ENCODE measurements at places on chromosomes 11 and 22.

DNA sequence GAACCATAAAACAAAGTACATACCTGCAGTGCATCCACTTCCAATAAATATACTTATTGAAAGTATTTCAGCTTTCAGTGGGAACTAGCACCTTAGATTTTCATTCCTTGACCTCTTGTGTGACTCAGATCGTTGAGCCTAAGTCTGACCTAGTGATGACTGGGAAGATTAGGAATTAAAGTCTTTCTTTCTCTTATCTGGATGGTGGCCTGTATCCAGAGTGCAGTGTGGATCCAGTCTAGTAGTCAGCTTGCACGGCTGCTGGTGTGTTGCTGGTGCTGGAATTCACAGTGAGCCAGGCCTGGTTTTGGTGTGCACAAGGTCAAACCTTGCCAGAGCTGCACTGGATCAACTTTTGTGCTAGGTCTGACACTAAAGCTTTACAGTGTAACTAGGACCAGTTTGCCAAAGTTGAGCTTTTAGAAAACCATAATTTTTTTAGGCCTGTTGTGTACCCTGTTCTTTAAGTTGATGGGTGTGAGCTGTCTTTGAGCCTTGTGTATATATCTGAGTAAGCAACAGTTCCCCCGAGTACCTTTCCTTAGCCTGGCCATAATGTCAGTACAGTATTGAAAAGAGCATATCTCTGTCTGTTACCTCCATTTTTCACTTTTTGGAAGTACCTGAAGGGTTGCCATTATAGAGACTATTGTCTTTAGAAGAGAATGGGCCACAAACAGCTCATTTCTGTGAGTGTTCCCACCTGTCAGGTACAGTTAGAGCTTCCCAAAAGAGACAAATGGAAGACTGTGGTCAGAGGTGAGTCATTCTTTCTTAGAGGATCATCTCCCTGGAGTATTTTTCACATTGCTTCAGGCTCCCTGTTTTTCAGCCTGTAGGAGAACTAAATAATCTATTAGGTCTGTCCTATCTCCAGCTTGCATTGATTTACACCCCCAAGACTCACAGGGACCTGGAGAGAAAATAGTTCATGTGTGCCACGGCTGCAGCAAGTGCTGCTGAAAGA is 89.8 kb downstream of the ALX4 start:
- DNase-seq = no peak

- no peak for DNase-seq
These were observed 1.1 kb upstream of the SAMM50 start for GRCh38 chr22:43953988-43954785.

- no peak for DNase-seq
These were observed 335.7 kb upstream of the PLET1 start for GRCh38 chr11:112596324-112596723.

DNA sequence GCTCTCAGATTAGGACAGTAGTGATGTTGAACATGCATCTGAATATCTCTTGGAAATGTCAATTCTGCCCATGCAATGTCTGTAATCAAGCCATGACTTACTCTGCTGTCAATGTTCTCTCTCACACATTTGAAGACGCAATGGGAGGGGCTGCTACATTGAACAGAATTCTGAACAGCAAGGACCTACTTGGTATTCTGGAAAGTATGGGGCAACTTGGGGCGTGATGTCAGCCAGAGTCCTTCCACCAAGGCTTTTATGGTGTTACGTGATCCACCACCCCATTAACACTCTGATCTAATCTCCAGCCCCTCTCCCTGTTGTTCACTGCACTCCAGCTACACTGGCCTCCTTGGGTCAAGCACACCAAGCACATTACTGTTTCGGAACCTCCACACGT is 7.1 kb upstream of the CD59 start:
- no peak for DNase-seq

GRCh38 chr22:44620129-44620840 is 81.7 kb upstream of the PRR5 start:
- DNase-seq = no peak

DNA sequence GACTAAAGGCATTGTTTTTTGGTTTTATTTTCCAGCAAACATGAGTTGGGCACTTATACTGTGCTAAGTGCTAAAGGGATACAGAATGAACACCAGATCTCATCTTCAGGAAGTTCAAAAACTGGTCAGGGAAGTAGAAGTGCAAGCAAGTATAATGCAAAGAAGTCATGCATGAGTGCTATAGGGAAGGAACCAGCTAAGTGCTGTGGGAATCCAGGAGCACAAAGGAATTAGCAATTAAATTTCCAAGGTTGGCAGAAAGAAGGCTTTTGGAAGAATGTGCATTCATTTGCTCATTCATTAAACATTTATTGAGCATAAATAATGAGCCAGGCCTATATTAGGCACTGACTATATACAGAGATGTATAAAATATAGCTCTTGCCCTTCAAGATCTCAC is 143.7 kb upstream of the ARHGAP42 start:
- no peak for DNase-seq

GRCh38 chr11:93396316-93396715 is 65.8 kb downstream of the DEUP1 start:
- DNase-seq = no peak

DNA sequence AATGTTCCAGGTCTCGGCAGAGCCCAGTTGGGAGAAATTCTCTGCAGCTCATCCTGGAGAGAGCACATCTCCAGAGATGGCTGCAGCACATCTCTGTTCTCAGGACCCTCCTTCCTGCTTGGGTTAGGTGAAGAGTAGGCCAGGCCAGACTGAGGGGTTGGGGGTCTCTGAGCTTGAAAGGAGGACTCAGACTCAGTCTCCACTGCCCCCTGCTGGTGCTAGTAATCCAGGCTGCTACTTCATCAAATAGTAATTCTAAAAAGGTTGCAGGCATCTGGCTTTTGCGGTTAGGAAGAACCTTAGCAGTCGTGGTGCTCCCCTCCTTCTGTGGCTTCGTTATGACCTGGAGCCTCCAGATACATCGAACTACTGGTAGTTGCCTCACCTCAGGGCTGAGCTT is 9.7 kb downstream of the TUB start:
- peak; percentile 46 for DNase-seq

GRCh38 chr22:47195156-47195483 is 432.7 kb downstream of the TBC1D22A start:
- DNase-seq = no peak

DNA sequence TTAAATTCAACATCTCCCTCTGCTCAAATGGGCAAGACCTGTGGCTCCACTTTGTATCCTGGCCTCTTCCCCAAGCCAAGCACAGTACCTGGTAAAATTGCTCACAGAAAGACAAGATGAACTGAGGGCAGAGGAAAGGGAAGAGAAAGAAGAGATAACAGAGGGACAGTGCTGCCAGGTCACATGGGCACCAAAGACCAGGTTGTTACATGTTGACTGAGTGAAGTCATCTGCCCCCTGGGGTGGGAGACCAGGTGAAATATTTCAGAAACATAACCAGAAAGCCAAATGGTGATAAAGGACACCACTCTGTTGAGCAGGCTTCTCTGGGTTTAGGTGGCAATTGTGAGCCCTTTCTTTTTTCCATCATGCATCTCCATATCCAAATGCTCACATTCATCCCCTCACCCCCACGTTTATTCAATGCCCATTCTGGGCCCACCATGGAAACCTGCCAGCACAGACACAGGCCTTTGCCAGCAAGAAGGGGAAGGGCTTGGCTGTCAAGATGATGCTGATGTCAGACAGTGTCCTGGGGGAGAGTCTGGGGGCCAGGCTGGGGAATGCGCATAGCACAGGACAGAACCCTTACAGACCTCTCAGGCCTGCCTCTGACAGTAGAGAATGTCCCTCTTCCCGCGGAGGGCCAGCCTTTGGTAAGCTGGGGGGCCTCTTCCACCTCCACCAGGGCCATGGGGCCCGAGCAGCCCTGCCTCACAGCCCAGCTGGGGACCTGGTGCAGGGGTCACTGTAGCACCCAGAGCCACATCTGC is 51.6 kb downstream of the DGCR2 start:
- DNase-seq = no peak

GRCh38 chr11:68735125-68735524 is 16.2 kb downstream of the TESMIN start:
- no peak for DNase-seq

GRCh38 chr22:49825944-49826602 is 1.6 kb downstream of the BRD1 start:
- no peak for DNase-seq

- DNase-seq = no peak
These were observed 6.3 kb upstream of the NDUFV1 start for GRCh38 chr11:67600324-67601029.

- DNase-seq = no peak
These were observed 55.8 kb upstream of the RRAS2 start for GRCh38 chr11:14414470-14415461.

DNA sequence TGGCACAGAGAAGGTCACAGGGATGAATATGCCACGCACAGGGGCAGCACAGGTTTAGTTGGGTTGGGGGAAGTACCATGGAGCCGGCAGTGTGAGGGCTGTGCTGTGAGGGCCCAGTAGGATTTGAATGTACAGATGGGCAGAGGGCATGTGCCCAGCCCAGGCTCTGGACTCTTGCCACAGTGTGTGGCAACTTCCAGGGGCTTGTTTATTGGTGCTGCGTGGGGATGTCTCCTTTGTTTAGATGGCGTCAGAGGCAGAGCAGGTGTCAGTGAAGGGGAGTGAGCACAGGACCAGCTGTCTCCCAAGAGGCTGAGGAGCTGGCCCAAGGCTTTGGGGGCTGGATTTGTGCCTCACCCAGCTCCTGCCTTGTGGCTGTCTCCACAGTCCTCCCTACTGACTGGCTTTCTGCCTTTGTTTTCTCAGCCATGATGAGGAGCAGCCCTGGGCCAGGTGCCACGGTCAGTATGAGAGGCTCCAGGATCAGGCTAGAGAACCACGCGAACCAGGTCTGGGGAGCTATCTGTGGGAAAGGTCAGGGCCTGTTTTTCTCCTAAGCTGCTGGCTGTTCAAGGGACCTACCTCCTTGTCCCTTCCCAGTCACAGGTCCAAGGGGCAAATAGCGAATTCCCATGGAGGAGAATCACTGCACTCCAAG is 21.9 kb downstream of the SUN2 start:
- no peak for DNase-seq

- DNase-seq = no peak
These were observed 336.8 kb upstream of the NCAM1 start for GRCh38 chr11:112624431-112624830.

GRCh38 chr11:64826062-64826461 is 15.7 kb upstream of the MEN1 start:
- no peak for DNase-seq

DNA sequence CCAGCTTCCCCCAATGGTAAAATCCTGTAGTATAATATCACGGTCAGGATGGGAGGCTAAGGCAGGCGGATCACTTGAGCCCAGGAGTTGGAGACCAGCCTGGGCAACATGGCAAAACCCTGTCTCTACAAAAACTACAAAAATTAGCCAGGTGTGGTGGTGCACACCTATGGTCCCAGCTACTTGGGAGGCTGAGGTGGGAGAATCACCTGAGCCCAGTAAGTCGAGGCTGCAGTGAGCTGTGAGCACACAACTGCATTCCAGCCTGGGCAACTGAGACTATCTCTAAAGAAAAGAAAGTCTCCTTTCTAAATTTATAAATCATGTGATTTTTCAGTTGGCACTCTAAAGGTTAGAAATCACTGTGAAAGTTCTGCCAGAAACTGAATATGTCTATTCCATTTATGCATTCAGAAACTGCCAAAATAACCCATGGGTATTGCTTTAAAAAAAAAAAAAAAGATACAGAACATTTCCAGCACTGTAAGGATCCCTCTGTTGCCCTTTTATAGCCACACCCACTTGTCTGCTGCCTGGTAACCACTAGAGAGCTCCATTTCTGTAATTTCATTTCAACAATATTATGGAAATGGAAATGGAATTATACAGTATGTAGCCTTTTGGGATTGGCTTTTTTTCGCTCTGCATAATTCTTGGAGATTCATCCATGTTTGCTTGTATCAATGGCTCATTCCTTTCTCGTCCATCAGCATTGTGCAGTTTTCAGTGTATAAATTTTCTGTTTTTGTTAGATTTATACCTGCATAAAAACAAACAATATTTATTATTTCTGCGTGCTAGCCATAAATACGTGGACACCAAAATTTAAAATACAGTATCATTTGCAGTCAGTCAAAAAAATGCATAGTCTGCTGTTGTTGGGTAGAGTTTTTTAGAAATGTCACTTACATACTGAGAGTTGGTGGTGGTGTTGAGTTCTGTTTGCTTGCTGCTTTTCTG is 9.4 kb downstream of the CDC45 start:
- no peak for DNase-seq

DNA sequence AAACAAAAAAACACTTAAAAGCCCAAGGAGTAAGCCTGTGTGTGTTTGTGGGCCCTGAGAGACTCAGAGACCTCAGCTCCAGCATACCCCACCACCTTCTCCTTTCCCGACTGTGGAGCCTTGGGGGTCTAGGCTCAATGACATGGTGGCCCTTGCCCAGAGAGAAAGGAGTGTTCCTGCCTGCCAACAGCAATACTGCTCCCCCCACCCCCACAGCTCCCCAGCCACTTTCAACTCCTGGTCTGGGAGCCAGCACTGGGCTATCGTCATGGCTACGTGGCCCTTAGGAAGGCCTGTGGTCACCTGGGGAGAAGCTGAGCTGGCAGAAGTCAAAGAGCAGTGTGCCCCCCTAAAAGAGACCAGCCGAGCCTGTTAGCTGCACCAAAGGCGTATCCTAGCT is 2.6 kb downstream of the PPP1R14B start:
- no peak for DNase-seq

DNA sequence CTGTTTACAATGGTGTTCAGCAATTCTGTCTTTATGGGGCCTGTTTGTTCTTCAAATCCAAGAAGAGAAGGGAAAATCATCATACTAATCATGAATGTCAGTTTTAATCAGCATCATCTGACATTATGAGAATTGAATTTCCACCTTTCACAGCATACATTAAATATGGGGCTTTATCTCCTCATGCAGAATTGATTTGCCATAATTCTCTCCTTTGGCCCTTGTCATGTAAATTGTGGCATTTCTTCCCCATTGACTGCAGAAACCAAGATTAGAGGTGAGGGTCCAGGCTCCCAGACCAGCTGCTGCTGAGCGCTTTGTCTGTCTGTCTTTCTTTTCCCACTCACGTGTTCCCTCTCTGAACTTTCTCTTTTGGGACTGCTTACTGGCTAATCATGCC is 232.1 kb upstream of the NAV2 start:
- DNase-seq = no peak

- DNase-seq = no peak
These were observed 121.5 kb upstream of the RAG2 start for GRCh38 chr11:36719358-36720107.

DNA sequence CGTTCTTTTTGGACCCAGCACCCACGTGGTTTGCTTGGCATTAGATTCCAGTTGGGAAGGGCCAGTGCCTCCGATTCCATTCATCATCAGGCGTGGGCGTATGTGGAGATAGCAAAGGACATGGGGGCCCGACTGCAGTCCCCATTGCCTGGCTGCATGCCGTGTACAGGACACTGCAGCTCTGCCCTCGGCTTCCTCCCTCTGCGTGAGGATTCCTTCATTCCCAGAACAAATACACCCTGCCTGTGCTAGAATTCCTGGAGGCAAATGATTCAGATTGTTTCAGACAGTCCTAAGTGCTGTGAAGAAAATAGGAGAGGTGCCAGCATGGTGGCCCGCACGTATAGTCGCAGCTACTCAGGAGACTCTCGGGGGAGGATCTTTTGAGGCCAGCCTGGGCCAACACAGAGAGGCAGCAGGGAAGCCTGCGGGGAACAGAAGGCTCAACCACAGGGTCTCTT is 15.4 kb downstream of the DERL3 start:
- DNase-seq = no peak

GRCh38 chr11:26286472-26287066 is 45.4 kb upstream of the ANO3 start:
- peak; percentile 38 for DNase-seq
